ENCODE measurements at places on chromosomes 5 and 9.

DNA sequence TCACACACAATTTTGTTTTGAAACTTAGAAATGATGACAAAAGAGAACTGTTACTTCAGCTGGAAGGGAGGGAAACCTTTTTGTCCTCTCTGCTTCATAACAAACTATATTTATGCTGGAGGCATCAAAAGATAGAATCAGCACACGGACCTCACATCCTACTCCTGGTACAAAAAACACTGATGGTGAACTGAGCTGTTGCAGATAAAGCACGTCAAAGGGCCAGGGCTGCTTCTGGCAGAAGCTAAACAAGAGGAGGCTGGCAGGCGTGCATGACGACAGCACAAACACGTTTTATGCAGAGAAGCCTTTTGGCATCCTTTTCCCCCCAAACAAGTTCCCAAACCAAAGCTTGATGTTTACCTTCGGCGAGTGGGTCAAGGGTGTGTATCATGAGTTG, 169.6 kb downstream of the SLC24A2 start:
- no peak for DNase-seq

DNA sequence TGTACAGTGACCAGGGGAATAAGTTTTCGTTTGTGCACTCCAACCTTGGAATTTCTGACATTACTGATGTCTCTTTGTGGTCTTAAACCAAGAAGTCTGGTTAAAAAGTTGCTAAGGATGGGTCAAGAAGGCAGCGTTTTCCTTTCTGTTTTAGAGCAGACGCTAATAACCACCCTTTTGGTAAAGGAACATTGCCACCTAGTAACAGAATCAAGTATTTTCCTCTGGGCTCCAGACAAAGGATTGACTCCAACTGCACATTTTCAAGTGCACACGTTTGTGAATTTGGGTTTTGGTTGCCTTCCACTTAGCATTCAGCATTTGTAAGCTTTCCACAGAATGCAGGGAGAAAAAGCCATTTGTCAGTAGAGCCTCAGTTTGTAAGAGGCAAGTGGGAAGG, 22.2 kb upstream of the CEP78 start:
- no peak for DNase-seq

DNA sequence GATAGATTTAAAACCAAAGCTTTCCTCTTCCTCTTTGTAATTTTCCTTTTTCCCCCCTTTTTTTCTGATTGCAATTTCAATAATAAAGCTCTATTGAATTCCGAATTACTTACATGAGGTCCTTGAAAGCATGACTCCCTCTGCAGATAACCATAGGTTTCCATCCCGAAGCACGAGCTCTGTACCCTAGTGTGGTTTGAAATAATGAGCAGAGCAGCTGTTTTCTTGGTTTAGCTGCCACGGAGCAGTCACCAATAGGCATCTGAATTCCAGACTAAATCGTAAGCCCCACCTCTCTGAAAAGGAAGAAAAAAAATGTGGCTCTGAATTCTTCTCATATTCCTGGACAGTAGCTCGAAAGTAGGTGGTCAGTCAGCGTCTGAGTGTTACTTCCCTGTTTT, 18.5 kb upstream of the GNE start:
- no peak for DNase-seq

GRCh38 chr5:53537711-53538110, 22.7 kb upstream of the NDUFS4 start:
- no peak for DNase-seq

All from NCI-H2029 treated with DMSO at 0.1 percent for 48 hours (cell line).